GM23248 (cell line): ENCODE measurements at places on chromosomes 7 and 10. TPM values are rescaled to one million over a fixed set of nuclear protein-coding genes. Genes with fewer than 3 reads are reported as not detected.

The HOGA1 gene
- total RNA-seq: 0.22 TPM in 1 of 2 replicates, not detected in the other

The ABLIM1 gene
- 0.54 and 4.3 TPM in 2 replicates for total RNA-seq

The NOS3 gene
- total RNA-seq: 0.13 and 0.32 TPM in 2 replicates

DNA sequence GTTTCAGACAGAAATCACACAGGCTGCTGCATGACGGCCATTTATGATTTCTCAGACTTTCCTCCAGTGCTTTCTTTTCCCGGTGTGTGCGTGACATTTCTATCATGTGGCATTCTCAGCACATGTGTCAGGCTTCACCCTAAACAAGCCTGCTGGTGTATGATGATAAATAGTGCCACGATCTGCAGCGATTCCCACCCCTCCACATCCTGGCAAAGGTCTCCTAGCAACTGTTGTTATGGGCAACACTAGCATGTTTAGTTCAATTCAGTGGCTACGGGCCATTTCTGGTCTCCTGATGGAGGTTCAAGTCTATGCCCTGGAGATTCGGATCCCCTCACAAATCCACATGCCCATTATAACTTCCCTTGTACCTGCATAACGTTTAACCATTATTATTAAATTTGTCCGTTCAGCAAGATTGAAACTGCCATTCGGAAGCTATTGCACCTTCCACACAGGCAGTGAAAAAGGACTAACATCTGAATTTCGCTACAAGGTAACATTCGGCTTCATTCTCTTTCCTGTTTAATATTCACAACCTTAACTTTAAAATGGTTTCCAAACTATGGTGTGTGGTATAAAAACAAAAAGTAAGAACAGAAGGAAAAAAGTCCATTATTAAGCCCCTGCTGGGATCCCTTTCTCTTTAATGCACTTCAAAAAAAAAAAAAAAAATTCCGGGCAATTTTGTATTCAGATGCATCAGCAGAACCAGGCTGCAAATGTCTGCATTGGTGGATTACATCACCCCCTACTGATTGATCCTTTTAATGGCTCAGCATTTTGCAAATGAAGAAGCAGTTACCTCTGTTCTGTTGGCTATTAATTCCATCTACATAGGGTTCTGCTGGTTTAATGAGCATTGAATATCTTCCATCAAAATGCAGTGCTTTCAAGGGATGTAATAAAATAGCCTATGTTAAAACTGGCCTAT lies 90.2 kb downstream of the FRMD4A start:
- peak; percentile 28 for DNase-seq

GRCh38 chr10:104067525-104067924 lies 18.2 kb downstream of the COL17A1 start:
- DNase-seq: no peak

GRCh38 chr7:141737118-141737835 lies 881 bp upstream of the SSBP1 start:
- peak; percentile 16 for DNase-seq

DNA sequence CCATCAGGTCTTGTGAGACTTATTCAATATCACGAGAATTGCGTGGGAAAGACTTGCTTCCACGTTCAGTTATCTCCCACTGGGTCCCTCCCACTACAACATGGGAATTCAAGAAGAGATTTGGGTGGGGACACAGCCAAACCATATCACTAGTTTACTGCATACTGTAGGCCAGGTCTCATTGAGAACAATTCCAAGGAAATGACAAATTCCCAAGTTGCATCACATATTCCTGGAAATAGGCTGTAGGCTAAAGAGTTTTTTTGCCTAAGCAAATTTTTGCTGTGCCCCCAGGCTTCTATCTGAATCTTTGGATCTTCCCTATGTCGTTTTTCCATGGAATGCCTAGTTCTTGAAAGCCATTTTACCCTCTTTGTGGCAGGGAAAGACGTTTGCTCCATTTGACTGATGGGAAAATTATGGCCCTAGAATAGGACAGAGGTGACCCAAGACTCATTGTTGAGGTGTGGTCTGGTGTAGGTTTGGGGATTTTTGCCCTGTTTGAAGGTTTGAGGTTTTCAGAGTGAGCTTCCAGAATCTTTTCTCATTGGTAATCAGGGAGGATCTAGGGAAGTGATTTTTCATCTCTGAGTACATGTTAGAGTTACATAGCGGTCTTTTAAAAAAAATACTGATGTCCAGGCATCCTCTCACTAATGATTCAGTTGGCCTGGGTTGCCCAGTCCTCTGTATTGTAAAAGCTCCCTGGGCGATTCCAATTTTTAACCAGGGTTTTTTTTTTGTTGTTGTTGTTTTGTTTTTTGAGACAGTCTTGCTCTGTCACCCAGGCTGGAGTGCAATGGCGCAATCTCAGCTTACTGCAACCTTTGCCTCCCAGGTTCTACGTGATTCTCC lies 44.4 kb downstream of the TACR2 start:
- peak; percentile 61 for DNase-seq

- DNase-seq: no peak
These were observed 44.6 kb downstream of the CFAP46 start for GRCh38 chr10:132897516-132898381.

DNA sequence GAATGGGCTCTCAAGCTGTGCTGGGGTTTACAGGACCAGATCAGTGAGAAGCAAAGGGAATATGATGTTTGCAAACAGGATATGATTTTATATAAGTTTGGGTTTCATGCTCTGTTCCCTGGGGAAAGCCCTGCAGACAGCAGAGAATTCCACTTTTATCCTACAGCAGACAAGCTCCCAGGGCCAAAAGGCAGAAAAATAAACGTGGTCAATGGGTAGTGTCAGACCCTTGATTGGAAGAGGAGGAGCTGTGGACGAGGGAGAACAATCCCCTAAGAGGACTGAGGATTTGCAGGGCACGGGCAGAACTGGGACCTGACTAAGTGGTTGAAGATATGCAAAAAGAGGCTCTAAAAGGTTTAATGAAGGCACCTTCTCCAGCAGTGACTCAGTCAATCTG lies 275.3 kb downstream of the HDAC9 start:
- DNase-seq: peak; percentile 34

DNA sequence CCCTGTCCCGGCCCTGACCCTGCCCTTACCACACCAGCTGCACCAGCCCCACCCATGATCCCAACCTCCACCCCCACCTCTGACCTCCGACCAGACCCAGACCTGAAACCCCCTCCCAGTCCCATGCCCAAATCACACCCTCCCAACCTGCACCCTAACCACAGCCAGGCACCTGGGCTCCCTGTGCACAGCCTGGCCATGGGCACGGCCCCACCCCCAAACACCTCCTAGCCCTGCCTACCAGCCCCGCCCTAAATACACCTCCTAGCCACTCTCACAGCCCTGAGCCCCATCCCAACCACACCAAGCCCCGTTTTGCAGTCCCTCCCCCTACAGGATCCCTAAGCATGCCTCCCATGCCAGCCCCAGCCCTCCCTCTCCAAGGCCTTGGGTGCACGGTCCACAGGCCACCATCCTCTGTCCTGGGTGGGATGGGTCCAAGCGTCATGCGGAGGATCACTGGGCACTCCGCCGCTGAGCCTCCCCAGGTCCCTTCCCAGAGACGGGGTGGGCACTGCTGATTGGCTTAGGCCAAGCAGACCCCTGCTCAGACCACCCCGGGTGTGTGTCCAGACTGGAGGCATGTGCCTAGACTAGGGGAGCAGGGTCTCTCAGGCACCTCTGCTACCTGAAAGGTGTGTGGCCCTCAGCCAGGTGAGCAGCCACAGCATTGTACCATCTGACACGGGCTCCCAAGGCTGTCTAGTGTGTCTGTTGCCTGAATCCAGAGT lies 30.1 kb downstream of the INSIG1 start:
- no peak for DNase-seq

DNA sequence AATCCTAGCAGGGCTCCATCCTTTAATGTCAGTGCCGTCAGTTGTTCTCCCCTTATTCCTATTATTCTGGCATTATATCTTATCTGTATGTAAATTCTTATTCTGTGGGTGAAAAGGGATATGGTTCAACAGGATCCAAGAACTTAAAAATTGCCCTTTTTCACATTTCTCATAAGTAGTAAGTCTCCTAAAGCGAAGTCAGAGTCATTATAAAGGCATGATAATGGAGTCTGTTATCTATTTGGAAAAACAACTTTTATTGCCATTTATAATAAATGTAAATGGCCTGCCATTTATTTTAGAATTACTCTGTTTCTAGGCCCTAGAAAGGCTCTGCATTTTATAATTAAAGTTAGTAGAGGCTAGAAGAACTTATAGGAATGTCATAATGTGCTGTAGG lies 31.3 kb downstream of the SDK1 start:
- DNase-seq: no peak

GRCh38 chr7:20114468-20114867 lies 102.7 kb downstream of the MACC1 start:
- peak; percentile 47 for DNase-seq

DNA sequence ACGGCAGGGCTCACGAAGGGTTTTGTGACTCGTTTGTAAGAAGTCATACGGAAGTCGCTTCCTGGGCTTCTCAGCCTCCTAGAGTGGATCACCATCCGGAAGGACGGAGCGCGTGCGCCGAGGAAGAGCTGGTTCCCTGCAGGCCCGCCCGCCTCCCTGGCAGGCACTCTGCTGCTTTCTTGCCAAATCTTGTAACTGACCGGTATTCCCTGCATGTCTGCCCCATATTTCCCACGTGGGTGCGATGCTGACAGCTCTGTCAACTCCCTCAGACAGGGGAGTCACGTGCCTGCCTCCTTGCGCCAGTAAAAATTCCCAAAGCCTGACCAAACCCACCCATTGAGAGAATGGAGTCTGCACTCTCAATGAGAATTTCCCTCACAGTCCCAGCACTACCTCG lies 12.7 kb downstream of the SHH start:
- peak; percentile 19 for DNase-seq
